AG04449 (cell line): ENCODE measurements at places on chromosomes 12 and 14.
A peak's percentile ranks its signal among the peaks of the same experiment; 100 is the strongest.

GRCh38 chr14:105483300-105484068, 3.2 kb upstream of the CRIP1 start:
- DNase-seq: no peak

DNA sequence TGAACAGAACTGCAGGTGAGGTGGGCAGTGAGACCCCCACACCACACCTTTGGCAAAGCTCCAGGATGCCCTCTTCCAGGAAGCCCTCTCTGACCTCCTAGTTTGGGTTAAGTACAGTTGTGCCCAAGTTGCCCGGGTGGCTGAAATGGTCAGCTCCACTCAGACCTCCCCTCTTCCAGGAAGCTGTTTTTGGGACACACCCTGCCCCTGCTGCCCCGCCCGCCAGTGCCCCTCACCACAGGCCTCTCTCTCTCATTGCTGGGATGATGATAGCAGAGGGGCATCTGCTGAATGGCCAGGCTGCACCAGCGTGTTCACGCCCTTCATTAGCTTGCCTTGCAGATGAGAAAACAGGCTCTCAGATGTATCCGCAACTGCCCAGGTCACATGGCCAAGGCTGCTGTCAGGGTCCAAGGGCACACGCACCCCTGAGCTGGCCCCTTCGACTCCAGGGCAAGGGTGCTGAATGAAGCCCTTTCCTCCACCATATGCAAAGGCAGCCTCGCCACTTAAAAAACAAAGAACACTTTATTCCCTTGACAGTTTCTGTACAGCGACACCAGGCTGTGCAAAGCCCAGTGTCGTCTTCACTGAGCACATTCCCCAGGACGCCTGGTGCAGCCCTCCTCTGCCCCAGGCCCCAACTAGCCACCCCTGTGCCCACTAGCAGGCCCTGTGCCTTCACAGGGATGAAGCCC, 15.5 kb downstream of the SLC25A29 start:
- no peak for DNase-seq

DNA sequence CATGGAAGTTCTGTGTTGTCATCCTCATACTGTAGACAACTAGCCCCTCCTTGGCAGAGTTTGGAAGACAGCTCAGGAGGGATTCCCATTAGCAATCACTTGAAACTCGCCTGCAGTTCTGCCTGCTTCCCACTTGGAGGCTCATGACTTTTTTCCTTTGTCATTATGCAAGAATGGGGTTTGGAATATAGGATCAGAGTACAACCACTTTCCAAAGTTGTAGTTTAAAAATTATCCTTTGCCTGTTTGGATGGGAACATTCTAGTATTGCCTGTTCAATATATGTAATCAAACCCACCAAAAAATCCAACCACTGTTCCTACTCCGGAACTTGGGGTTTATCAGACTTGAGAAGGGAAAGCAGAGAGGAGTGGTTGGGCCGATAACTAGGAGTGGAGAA, 2.1 kb upstream of the GPD1 start:
- no peak for DNase-seq

DNA sequence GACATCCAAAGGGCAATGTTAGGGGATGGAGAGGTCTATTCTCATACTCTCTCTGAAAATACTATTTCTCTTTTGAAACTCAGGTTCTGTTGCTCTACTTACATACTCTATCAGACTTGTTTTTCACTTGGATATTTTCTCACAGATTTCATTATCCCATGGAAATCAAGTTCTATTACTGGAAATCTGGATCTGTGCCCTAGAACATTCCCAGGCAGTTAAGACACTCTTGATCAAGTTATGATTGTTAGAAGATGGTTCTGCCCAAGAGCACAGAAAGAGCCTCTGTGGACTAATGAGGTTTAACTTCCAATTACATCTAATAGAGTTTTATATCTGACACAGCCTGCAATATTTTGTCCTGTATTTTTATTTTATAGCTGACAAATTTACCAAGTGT, 591.0 kb upstream of the ATP2B1 start:
- no peak for DNase-seq

GRCh38 chr14:72962829-72963312, 36.6 kb downstream of the DCAF4 start:
- peak; percentile 19 for DNase-seq

DNA sequence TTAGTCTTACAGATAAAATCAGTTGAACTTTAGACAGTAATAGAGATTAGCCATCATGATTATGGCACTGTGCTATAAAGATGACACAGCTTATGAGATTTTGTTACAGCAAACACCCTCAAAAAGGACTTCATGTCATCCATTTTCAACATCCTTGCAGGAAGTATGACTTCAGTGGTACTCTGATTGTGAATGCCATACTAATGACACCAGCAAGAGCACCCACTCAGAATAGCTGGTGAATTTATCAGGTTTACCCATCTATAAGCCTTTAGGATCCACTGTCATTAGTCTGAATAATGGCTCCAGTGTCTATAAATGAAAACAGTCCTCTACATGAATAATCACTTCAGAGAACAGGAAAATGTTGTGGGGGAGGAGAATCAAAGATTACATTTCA, 615.2 kb downstream of the RPS29 start:
- DNase-seq: no peak

- DNase-seq: no peak
Observed at GRCh38 chr12:124819525-124819924, 44.1 kb downstream of the SCARB1 start.

- DNase-seq: no peak
Observed at GRCh38 chr14:97924922-97925613, 1127.9 kb downstream of the VRK1 start.

GRCh38 chr12:114439261-114439683, 33.3 kb upstream of the TBX5 start:
- DNase-seq: no peak

- DNase-seq: no peak
Observed at GRCh38 chr14:74975059-74975810, 19.8 kb upstream of the PGF start.

DNA sequence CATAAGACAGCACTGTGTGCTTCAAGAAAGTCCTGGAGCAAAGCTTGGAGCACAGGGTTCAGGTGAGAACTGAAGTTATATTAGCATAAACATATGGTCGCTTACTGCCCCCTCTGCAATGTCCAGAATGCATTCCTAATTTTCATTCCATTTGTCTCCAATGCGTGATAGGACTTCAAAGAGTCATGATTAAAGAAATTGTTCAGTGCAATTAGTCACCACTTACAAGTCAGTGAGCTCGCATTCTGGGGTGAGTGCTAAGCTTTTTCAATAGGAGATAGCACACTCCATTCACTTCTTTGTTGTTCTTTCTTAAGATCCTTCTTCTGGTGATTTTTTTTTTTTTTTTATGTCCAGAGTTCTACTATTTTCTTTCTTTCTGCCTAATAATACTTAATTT, 398.4 kb downstream of the SYT1 start:
- no peak for DNase-seq

DNA sequence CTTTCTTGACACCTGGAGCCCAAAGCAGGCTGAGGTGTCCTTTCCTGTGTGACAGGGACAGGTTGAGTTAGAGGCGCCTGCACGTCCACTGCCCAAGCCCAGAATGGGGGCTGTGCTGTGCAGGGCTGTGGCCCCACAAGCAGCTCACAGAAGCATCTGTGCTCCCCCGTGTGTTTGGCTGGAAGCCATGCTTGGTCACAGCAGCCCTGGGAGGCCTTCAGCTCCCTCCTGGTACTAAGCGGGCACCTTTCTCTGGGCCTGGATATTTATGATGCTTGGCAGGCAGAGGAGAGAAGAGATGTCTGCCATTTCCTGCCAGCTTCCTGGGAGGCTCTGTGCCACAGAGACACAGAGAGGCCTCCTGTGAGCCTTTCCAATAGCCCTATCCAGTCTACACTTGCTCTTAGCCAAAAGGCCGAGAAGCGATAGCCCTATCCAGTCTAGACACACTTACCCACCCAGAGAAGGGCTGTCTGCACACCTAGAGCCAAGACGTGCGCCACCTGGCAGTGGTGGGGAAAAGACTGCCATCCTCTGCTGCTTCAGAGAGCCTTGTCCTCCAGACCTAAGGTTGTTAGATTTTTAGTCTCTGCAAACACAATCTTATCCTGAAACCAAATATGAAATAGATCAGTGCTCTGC, 117.4 kb downstream of the GCH1 start:
- no peak for DNase-seq

DNA sequence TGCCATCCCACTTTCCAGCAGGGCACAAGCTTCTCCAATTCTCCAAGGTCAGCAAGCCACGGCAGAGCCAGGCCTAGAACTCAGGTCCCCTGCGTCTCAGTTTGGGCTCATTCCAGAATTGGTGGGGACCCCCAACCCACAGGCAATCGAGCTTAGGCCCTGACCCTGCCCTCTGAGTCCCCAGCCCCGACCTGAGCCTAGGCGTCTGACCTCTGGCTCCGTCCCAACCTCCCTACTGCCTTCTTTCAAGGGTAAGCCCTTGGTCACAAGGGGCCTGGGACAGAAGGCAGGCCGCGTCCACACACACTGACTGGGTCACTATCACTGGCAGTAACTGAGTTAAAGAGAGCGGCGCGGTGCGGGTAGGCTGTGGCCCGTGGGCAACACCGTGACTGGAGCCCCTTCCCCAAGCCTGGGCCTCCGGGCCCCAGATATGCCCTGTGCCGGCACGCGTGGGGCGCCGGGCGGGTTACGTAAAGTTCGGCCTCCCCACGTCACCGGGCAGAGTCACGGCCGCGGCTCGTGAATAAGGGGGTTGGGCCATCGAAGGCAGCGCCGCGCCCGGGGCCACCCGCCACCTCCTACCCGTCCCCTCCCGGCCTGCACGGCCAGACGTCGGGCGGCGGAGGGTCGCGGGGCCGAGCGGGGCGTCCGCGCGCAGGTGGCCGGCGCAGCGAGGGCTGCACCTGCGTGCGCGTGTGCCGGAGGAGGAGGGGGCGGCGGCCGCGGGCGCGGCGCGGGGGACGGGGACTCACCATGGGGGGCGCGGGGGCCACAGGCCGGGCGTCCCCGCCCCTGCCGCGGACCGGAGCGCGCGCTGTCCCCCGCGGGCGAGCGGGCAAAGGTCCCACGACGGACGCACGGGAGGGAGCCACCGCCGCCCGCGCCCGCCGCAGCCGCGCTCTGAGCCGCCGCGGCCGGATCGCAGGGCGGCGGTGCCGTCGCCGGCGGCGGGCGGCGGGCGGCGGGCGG, 516 bp downstream of the ANKRD9 start:
- DNase-seq: no peak

DNA sequence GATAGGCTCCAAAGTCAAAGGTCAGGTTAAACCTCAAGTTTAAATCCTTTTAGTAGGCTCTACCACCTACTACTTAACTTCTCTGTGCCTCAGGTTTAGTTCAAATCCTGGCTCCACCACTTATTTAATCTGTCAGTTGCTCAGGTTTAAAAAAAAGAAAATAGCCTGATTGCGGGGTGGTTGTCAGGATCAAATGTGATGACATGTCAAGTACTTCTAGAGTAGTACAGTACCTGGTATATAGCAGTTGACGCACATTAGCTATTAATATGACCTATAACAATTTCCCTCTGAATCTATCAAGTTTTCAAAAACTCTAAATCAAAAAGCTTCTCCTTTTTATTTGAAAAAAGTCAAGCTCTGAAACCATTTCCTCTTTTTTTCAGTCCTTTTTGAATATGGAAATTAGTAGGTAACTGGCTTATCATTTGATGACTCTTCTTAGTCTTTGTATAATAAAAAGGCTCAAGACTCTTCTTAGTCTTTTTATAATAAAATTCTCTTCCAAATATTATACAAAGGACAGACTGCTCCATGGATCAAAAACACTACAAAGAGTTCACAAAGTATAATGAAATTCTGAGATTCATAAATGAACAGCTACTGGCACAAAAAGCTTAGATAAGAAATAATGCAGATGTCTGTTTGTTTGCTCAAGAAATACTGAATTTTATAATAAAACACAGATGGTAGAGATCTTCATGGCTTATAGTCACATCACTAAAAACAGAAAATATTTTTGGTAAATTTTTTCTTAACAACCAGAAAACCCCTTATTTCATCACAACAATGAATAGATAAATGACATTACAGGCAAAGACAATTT, 5.0 kb downstream of the OSBPL8 start:
- no peak for DNase-seq

- DNase-seq: no peak
Observed at GRCh38 chr12:29702972-29703371, 80.8 kb downstream of the TMTC1 start.

- DNase-seq: no peak
Observed at GRCh38 chr12:86015026-86015425, 140.9 kb downstream of the NTS start.

GRCh38 chr14:42224053-42224888, 617.6 kb downstream of the LRFN5 start:
- DNase-seq: no peak

GRCh38 chr12:112924986-112925385, 13.3 kb upstream of the OAS3 start:
- DNase-seq: no peak

- no peak for DNase-seq
Observed at GRCh38 chr12:104506676-104507401, 50.1 kb downstream of the CHST11 start.

- DNase-seq: no peak
Observed at GRCh38 chr12:97022536-97023230, 115.6 kb downstream of the NEDD1 start.

DNA sequence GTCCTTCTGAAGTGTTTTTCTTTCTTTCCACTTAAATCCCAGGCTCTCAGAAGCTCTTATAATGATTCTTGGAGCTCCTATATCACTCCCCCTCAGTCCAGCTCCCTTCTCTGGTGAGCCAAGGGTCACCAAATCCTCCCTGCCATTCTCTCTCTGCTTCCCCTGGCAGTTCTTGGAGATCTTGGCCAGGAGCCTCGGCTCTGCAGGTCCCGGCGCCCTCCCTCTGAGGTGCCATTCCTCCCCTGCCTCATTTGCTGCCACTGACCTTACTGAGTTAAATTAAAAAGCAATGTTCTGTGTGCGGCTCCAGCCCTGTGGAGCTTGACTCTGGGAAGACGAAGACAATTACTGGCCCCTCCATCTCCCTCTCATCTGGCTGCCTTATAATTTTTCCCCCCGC, 7.0 kb downstream of the CISTR start:
- DNase-seq: no peak

GRCh38 chr12:102865821-102866615, 51.0 kb downstream of the PAH start:
- DNase-seq: no peak

DNA sequence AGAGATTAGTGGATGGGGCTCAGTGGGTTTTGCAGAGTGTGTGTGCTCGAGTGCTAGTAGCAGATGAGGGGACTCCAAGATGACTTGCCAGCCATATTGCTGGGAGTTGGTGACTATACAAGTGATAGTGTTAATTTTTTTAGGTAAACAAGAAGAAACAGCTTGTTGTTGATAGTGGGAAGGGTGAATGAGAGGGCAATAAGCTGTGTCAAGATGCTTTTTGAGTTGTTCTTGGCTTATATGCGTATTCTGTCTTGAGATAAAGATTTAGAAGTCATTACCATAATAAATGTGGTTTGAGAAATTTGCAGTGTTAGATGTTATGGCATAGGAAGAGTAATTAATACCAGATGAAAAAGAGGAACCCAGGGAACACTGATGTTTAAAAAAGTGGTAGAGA, 75.3 kb downstream of the RCOR1 start:
- DNase-seq: no peak

- no peak for DNase-seq
Observed at GRCh38 chr12:124992874-124993625, 395 bp upstream of the BRI3BP start.

- DNase-seq: no peak
Observed at GRCh38 chr14:60273956-60274355, 24.9 kb downstream of the PPM1A start.
